Fibroblast of skin of left biceps (primary cell): ENCODE measurements at places on chromosomes 2 and 18.

DNA sequence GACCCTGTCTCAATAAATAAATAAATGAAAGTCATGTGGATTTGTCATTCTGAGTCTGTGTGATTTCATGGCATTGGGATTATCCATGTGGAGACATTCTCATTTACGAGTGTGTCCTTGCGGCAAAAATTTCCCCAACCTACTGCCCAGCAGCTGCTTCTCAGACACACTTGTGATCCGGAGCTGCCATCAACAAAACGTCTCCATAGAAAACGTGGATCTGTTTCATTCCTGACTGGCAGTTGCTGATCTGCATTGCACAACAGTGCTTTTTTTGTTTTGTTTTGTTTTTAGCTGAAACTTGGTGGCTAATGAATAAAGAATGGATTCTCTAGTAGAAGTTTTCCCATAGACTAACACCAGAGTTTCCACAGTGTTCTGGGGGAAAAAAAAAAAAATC lies 74.7 kb downstream of the TGIF1 start:
- no peak for DNase-seq

DNA sequence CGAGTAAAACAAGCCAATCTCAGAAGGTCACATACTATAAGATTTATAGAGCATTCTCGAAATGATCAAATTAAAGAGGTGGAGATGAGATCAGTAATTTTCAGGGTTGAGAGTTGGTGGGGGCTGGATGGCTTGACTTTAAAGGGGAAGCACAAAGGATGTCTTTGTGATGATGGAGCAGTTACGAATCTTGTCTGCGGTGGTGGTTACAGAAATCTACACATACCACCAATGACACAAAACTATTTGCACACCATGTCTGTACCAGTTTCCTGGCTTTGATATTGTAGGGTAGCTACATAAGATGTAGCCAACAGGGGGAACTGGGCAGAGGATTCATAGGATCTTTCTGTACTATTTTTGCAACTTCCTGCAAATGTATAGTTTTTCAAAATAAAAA lies 190.6 kb upstream of the SMIM21 start:
- DNase-seq = no peak

DNA sequence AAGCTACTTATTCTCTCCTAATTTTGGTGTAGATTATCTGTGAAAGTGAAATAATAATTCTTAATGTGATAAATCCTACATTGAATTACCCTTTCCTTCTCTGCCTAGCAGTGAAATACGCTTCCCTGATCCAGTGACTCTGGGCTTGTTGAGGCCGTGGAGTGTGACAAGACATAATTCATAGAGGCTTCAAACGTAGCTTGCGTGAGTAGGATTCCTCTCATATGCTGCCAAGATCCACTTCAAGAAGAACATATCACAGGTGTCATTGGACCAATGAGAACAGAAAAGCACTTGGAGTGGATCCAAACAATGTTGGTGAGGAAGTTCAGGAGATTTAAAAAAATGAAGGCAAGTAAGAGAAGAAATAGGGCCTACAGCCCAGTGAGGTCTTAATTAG lies 221.3 kb upstream of the TMEFF2 start:
- no peak for DNase-seq

GRCh38 chr2:181848261-181848886 lies 43.2 kb upstream of the ITPRID2 start:
- no peak for DNase-seq

DNA sequence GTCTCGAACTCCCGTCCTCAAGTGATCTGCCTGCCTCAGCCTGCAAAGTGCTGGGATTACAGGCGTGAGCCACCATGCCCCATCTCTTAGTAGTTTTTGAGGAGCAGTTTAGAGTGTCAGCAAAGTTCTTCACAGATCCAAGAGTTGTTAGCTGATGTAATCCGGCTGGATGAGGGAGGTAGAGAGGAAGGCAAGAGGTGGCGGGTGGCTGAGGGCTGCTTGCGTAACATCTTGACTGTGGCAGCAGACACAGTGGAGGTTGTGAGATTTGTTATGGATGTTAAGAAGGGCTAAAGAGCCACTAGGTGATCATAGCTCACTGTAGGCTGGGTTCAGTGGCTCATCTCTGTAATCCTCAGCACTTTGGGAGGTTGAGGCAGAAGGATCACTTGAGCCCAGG lies 19.5 kb upstream of the FAM136A start:
- no peak for DNase-seq

GRCh38 chr2:148882051-148882450 lies 7.0 kb downstream of the KIF5C start:
- DNase-seq = no peak

DNA sequence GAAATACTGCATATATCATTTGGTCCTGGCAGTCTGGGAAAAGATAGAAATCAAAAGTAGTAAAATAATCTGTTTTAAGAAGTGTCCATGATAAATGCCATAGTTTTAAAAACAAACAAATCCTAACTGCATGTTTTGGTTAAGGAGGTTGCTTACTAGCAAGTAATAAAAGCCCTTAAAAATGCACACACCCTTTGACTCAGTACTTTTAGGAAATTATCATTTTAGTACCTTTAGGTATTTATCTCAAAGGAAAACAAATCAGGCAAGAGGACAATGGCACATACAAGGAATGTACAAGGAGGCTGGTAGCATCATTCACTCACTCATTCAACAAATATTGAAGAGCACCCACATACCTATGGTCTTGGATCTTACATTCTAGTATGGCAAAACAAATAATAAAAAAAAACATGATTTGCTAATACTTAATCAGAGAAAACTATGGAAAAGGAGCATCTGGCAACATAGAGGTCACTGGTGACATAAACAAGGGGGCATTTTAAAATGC lies 67.6 kb downstream of the OLA1 start:
- DNase-seq = no peak

GRCh38 chr2:234334756-234335155 lies 162.1 kb downstream of the ARL4C start:
- no peak for DNase-seq

DNA sequence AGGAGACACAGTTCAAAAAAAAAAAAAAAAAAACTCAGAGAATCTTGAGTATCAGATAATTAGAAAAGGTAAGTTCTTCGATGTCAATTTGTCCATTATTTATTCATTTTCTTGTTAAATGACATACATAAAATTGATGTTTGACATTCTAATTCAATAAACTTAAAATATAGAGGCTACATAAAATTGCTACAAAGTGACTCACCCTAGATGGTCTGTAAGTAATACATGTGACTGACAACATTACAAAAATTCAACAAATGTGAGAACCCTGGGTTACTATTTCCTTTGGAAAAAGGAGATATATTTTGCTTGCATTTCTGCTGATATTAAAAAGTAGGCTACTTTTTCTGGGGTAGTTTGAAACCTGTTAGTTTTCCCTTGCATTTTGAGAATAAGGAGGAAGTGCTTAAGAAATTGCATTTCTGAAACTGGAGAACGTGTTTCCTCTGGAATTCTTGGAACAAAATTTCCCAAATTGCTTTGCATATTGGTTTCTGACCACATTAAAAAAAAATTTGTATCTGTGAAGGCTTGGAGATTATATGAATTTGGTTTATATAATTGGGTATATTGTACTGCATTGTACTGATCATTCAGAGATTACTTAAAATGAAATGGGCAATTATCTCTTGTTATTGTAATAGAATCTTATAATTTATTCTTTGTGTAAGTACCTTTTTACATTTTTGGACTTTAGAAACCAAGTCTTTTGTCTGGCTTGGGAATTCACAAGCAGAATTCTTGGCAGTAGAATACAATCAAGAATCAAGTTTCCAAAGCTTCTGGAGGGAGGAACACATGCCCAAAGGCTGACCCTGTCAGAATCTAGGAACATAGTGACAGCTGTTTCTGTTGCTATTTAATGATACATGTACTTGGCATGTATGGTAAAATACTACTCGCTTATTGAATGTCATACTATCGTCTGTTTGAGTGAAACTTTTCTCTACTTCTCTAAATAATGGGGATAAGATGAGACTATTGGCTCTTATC lies 106.1 kb downstream of the DSEL start:
- no peak for DNase-seq

GRCh38 chr2:111244864-111245263 lies 124.2 kb downstream of the BCL2L11 start:
- DNase-seq = no peak

- no peak for DNase-seq
These were observed 40.6 kb downstream of the TMEM87B start for GRCh38 chr2:112095681-112096080.

- no peak for DNase-seq
These were observed 70.0 kb downstream of the ACSL3 start for GRCh38 chr2:222930862-222931261.

GRCh38 chr2:38375696-38376345 lies 1.3 kb downstream of the ATL2 start:
- DNase-seq = no peak
